ENCODE measurements at places on chromosomes 3 and 15.
A peak's percentile ranks its signal among the peaks of the same experiment; 100 is the strongest.

- no peak for DNase-seq
Observed at GRCh38 chr3:157190380-157190872, 30.5 kb upstream of the CCNL1 start.

GRCh38 chr15:98770984-98771383 is 122.6 kb downstream of the IGF1R start:
- no peak for DNase-seq

GRCh38 chr3:5051772-5052171 is 70.3 kb upstream of the ARL8B start:
- no peak for DNase-seq

DNA sequence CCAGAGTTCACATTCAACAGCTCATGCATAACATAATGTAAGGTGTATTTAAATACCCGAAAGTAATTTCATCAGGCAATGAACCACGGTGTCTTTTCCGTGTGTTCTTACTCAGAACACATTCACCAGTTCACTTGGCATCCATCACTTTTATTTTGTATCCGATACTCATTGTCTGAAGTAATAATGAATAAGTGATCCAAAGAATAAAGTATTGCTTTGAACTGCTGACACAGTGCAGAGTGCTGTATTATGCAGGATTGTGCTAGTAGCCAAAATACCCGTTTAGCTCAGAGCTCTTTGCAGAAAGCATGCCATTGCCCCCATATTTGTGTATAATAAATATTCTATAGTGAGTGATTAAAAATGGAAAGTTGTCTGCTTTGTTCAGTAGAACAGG is 460.9 kb upstream of the KCNMB2 start:
- no peak for DNase-seq

GRCh38 chr15:92870010-92870591 is 30.0 kb upstream of the CHD2 start:
- DNase-seq, result no peak

GRCh38 chr3:122560680-122561079 is 3.4 kb downstream of the PARP9 start:
- peak; percentile 32 for DNase-seq

DNA sequence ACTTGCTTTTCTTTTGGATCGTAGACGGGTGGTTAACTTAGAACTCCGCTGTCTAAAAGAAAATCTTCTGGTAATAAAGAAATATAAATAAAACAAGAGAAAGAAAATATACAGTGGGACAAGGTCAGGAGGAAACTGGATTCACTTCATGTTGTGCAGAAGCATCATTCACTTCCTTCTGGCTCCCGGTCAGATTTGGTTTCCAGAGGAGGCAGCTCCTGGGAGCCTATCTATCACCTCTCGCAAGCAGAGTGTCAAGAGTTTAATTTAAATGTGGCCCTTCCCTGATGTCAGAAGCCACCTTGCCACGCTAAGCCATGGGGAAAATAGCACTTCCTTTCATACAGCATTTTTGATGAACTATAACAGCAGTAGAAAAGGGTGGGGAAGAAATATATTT is 139.1 kb downstream of the NSMCE3 start:
- DNase-seq, result no peak

- no peak for DNase-seq
Observed at GRCh38 chr3:25982756-25983155, 192.9 kb downstream of the OXSM start.

- no peak for DNase-seq
Observed at GRCh38 chr15:100994597-100995446, 75.7 kb downstream of the LRRK1 start.

GRCh38 chr3:29512641-29513040 is 231.8 kb downstream of the RBMS3 start:
- no peak for DNase-seq

- DNase-seq, result no peak
Observed at GRCh38 chr3:184174284-184174645, 390 bp upstream of the AP2M1 start.

DNA sequence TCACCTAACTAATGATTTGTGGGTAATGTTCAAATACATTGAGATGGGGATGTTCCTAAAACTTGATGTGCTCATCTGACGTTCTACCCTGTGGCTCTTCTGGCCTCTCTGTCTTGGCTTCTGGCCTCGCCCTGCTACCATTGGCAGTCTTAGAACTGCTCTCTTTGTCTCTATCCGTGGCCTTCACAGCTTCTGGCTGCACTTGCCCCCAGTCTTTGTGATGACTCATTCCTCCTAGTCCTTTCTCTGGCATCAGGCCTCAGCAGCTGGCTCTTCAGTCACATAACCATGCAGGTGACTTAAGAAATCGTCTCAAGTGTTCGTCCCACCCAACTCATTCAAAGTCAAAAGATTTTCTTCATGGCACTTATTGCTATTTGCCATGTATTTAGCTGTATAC is 188.1 kb downstream of the BBX start:
- DNase-seq, result no peak

GRCh38 chr3:63429905-63430304 is 151.8 kb downstream of the SYNPR start:
- no peak for DNase-seq

DNA sequence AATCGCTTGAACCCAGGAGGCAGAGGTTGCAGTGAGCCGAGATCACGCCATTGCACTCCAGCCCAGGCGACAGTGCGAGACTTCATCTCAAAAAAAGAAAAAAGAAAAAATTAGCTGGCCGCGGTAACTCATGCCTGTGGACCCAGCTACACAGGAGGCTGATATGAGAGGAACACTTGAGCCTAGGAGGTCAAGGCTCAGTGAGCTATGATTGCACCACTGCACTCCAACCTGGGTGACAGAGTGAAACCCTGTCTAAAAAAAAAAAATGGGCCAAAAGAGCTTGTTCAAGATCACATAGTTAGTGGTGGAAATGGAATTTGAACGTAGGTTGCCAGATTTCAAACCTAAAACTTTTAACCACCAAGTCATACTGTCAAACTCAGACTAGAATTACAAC is 46.2 kb upstream of the PPP4R2 start:
- DNase-seq, result no peak

- DNase-seq, result peak; percentile 11
Observed at GRCh38 chr3:46909535-46910161, 32.1 kb downstream of the PTH1R start.

GRCh38 chr15:69669446-69669845 is 216.8 kb downstream of the RPLP1 start:
- DNase-seq, result no peak

- no peak for DNase-seq
Observed at GRCh38 chr3:99955773-99956562, 138.3 kb downstream of the CMSS1 start.

DNA sequence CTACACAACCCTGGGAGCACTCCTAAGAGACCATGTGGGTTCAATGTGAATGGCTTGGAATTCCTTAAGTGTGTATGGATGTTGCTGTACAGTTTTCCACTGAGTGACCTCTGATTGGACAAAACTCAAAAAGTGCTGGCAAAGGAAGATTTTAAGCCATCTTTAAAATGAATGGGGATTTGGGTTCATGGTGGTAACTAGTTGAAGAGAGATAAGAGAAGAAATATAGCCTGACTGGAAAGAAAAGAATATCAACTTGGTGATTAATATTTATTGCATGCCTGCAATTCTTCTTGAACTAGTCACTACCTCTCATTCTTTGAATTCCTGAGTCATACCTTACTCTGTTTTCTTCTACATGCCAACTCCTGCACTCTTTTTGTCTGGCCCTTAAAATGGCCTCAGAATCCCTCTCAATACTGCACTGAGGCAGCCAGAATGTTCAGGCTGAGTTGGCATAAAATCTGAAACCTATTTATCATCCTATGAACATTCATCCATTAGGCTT is 124.7 kb downstream of the RPL22L1 start:
- DNase-seq, result no peak

DNA sequence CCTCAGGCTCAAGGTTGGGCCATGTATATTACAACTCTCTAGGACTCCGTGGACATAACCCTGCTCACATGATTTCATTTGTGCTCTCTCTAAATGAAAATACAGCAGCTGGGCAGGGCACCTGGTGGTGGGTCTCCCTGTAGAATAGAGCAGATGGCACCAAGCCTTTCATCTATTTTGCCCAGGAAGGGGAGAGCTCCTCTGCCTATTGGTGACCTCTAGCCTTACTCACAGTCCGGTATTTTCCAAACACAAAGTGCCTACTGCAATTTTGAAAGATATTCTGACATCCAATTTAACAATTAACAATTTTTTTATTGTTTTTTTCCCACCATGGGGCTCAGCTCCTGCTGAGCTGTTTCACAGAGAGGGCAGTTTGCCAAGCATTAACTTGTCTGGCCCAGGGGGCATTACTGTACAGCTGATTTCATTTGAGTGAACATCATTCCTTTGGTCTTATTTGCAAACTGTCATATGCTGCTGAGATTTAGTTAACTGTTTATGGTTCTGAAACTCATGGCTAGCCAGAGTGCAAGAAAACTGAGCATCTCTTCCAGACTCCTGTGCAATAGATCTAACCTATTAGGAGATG is 474.0 kb downstream of the EPHB1 start:
- DNase-seq, result no peak

- no peak for DNase-seq
Observed at GRCh38 chr15:88663141-88663621, 24.4 kb downstream of the ISG20 start.

GRCh38 chr3:31968927-31969418 is 12.1 kb downstream of the OSBPL10 start:
- DNase-seq, result no peak

GRCh38 chr3:30226601-30227151 is 379.7 kb upstream of the TGFBR2 start:
- DNase-seq, result no peak

GRCh38 chr15:59945036-59945435 is 59.1 kb upstream of the FOXB1 start:
- no peak for DNase-seq

DNA sequence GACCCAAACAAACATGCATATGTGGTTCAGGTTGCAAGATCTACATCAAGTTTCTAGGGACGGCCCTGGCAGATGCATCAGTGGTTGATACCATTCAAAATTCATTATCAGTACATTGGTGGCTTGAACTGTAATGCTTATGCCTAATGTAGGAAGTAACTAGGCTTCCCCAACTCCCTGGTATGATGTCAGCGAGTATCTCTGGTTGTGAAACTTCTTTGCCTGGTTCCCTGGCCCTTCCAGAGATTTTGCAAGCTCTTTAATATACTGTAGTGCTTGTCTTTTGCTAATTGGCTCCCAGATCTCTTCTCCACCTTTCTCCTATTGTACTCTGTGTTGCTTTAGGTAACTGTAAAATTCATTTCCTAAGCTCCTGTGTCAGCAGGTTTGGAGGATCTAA is 114.8 kb upstream of the RARB start:
- no peak for DNase-seq

DNA sequence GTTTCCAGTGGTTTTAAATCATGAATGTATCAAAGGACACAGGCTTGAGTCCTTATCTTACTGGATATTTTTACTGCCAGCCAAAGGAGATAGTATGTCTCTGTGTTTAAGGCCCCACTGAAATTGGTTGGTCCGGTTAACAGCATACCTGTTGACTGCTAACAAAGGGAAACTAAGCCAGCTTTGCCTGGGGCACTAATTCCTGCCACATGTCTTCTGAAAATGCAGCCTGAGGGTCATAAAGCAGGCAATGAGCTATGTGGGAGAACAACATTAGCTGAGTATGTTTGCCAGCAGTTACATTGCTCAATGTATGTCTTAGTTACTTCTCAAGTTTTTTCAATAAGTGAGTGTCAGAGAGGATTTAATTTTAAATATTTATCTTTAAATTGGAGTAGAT is 12.4 kb downstream of the PLS1 start:
- DNase-seq, result no peak

DNA sequence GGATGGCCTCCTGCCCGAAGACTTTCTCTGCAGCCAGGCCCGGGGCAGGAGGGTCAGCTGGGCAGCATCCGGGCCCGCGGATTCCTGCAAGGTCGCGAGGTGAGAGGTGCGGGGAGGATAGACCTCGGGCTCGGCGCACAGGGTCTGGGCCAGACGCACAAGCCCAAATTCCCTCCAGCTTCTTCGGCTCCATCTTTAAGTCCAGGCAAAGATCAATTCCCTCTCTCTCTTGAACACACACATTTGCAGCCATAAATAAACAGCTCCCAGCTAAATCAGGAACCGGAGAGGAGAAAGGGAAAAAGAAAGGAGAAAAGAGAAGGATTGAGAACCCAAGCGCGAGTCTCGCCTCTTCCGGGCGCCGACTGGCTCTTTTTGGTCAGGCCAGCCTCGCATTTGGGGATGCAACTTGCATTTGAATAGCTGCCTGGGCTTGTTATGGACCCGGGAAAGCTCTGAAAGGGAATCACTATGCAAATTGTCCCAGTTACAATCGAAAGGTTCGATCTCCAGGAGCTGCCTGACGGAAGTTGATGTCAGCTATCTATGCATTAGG is 14.5 kb upstream of the ONECUT1 start:
- DNase-seq, result no peak

- no peak for DNase-seq
Observed at GRCh38 chr3:175940881-175941280, 1081.7 kb downstream of the NAALADL2 start.

- no peak for DNase-seq
Observed at GRCh38 chr15:78004222-78004727, 73.2 kb downstream of the TBC1D2B start.

- DNase-seq, result no peak
Observed at GRCh38 chr15:85872125-85872524, 77.4 kb upstream of the KLHL25 start.

- peak; percentile 55 for DNase-seq
Observed at GRCh38 chr3:141091426-141091825, 40.3 kb downstream of the SPSB4 start.

- no peak for DNase-seq
Observed at GRCh38 chr3:55452886-55453285, 34.2 kb downstream of the WNT5A start.

DNA sequence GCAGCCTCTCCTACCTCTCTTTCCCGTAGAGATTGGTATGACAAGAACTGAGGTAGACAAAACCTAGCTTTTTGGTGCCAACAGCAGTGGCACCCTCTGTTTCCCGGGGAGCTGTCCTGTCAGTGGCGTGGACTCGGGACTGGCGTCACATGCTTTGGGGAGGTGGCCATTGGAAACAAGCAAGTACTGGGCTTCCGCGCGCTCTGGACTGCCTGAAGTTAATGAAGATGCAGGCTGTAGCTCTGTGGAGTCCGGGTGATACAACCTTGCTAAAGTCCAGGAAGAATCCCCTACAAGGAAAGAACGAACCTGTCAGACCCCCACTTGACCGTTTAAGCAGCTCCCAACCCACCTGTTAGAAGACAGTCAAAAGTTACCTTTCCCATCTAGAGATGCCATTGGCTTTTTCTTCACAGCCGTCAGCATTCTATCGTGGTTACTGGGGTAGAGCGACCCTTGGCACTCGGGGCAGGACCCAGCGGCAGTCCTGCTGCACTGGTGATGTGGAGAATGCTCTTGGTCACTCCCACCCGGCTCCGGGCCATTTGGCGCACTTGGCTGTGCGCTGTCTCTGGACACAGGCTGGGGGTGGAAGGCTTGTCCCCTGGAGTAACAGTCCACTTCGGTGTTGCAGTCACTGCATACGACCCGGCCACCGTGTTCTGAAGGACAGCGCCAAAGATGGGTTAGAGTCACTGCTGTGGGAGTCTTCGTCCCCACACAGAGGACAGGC is 120.5 kb downstream of the LRIG1 start:
- DNase-seq, result no peak

All from NCI-H2081 treated with DMSO at 0.1 percent for 48 hours (cell line).